Keratinocyte (primary cell): ENCODE measurements at places on chromosomes 13 and 19. TPM values are rescaled to one million over a fixed set of nuclear protein-coding genes. Genes with fewer than 3 reads are reported as not detected.

- H3K4me1 ChIP-seq: peaks cover 5% of the 10 kb centered on the region
- H3K36me3 ChIP-seq: no peaks in the 10 kb centered on the region
- no peak for DNase-seq
- no peak overlapping the region for H3K4me3 ChIP-seq
- H3K27ac ChIP-seq: no peak overlapping the region
Measured at GRCh38 chr19:30722186-30722585, 350.0 kb downstream of the ZNF536 start.

GRCh38 chr19:38245826-38246498, 10.2 kb downstream of the PPP1R14A start:
- no peak for DNase-seq
- no peaks in the 10 kb centered on the region for H3K36me3 ChIP-seq
- no peak overlapping the region for H3K4me3 ChIP-seq
- peaks cover 1% of the 10 kb centered on the region for H3K4me1 ChIP-seq
- H3K27ac ChIP-seq: no peak overlapping the region
- no peaks in the 10 kb centered on the region for H3K27me3 ChIP-seq

The TSKS gene
- polyA plus RNA-seq: 1.3 to 2.2 TPM (median 1.9 TPM) in 3 replicates

GRCh38 chr19:35459414-35460082, 11.5 kb downstream of the FFAR2 start:
- no peak for DNase-seq
- H3K4me1 ChIP-seq: no peaks in the 10 kb centered on the region
- H3K36me3 ChIP-seq: no peaks in the 10 kb centered on the region
- H3K27me3 ChIP-seq: no peaks in the 10 kb centered on the region

DNA sequence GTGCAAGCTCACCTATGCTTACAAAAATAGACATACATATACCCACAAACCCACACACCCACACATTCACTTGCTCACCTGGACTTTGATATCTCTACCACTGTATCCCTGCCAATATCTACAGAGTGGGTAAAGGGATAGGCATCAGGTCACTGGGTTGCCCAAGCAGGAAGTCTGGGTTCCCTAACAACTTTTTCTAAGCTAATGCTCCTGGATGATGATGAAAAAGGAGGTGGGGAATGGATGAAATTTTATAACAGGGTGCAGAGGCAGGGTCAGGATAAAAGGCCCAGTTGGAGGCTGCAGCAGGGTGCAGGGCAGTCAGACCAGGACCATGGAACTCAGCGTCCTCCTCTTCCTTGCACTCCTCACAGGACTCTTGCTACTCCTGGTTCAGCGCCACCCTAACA, at the start of gene CYP2B6:
Gene CYP2B6, plus strand, starts transcription at position 311 of the 410 bp plus-strand sequence. Its CDS starts 24 bp downstream, at position 335.
- H3K27ac ChIP-seq: no peak within 1 kb of the TSS
- H3K4me3 ChIP-seq: no peak within 1 kb of the TSS
- H3K36me3 ChIP-seq: no peaks in the 10 kb centered on the region

DNA sequence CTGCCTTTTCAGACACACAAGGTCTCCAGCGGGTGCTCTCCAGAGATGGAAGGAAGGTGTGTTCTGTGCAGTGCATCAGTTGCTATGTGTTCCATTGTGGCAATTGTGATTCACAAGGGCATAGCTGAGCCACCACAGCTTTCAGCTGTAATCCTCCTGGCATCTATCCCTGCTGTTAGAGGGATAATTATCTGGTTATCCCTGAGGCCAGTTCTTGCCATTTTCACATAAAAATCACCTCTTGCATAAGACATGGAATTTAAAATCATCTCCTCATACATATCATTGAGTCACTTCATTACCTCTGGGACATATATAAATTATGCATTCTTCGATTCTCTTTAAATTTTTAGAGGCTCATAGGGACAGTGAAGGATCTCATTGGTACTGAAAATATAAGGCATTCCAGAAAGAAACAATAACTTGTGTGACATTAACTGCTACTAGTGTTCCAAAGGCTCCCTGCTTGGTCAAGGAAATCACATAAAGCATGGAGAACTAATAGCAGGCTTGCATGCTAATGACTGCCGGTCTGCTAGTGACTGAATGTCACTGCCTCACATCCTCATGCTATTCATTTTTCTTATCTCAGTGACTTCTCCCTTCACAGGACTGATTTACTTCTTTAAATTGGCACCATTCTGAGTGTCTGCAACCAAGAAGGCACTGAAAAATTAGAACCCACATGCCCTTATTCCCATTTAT, 214.0 kb downstream of the ENOX1 start:
- H3K4me1 ChIP-seq: peaks cover 18% of the 10 kb centered on the region
- DNase-seq: peak; percentile 45
- no peaks in the 10 kb centered on the region for H3K36me3 ChIP-seq
- H3K4me3 ChIP-seq: no peak overlapping the region
- H3K27me3 ChIP-seq: no peaks in the 10 kb centered on the region
- H3K27ac ChIP-seq: no peak overlapping the region

The MUC16 gene
- polyA plus RNA-seq: 0.02 to 0.04 TPM (median 0.03 TPM) in 3 replicates

The BRCA2 gene
- polyA plus RNA-seq: 0.73 to 2.4 TPM (median 1.1 TPM) in 3 replicates

The KDELR1 gene
- polyA plus RNA-seq: 84.0 to 183 TPM (median 105 TPM) in 3 replicates

GRCh38 chr13:32426990-32427851, 709 bp downstream of the N4BP2L1 start:
- H3K27ac ChIP-seq: no peak overlapping the region
- H3K27me3 ChIP-seq: no peaks in the 10 kb centered on the region
- peak overlapping the region; percentile 63 for H3K4me3 ChIP-seq
- peaks cover 10% of the 10 kb centered on the region for H3K36me3 ChIP-seq
- no peak for DNase-seq

The KLK10 gene
- 56.3 to 97.5 TPM (median 95.3 TPM) in 3 replicates for polyA plus RNA-seq

DNA sequence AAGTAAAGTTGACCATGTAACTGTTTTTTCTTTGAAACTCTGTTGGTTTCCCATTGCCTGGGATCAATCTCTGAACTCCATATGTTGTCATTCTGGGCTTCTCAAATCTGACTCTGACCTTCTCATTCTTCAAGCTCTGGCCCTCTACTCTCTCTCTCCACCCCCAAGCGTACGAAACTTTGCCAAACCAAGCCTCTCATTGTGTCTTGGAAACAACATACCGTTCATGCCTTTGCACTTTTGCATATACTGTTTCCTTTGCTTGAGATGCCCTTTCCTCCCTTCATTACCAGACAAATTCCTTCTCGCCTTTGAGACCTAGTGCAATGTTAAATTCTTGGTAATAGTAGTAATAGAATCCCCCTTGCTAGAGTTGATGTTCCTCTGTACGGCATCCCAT, 113.7 kb downstream of the OLFM4 start:
- H3K27me3 ChIP-seq: no peaks in the 10 kb centered on the region
- H3K36me3 ChIP-seq: no peaks in the 10 kb centered on the region
- H3K4me1 ChIP-seq: no peaks in the 10 kb centered on the region
- H3K27ac ChIP-seq: no peak overlapping the region

GRCh38 chr13:24282256-24282655, 27.1 kb upstream of the C1QTNF9 start:
- no peaks in the 10 kb centered on the region for H3K36me3 ChIP-seq
- no peaks in the 10 kb centered on the region for H3K4me1 ChIP-seq
- no peak overlapping the region for H3K27ac ChIP-seq
- no peak overlapping the region for H3K4me3 ChIP-seq

The SWSAP1 gene
- 2.1 to 2.5 TPM (median 2.2 TPM) in 3 replicates for polyA plus RNA-seq

DNA sequence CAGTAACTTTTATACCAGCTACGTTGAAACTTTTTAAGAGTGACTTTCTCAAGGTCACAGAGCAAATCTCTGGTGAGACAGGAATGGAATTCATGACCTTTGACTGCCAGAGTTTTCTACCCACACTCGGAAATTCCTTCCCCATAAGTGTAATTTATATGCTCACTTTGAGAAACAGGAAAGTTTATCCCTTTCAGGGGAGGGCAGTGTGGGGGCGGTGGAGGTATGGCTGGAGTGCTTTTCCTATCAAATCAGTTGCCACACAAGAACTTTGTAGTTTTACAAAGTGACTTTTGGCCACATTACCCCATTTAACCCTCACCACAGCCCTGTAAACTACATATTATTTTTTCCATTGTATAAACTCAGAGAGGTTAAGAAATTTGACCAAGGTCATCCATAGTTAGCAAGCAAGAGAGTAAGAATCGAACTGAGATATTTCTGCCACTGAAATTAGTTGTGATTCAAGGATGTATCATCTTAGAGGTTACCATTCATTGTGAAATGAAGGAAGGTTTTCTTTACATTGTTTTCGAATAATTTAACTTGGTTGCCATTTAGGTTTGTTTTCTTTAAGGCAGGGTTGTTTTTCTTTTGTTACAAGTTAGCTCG, 5.9 kb downstream of the KLF12 start:
- no peak overlapping the region for H3K4me3 ChIP-seq
- H3K36me3 ChIP-seq: no peaks in the 10 kb centered on the region
- H3K4me1 ChIP-seq: peaks cover 4% of the 10 kb centered on the region

- H3K36me3 ChIP-seq: no peaks in the 10 kb centered on the region
- peak overlapping the region; percentile 48 for H3K4me3 ChIP-seq
- DNase-seq: no peak
- H3K4me1 ChIP-seq: peaks cover 22% of the 10 kb centered on the region
Measured at GRCh38 chr13:40672765-40673397, 6.4 kb upstream of the FOXO1 start.

- H3K36me3 ChIP-seq: no peaks in the 10 kb centered on the region
- H3K4me3 ChIP-seq: no peak overlapping the region
- no peaks in the 10 kb centered on the region for H3K27me3 ChIP-seq
- no peak for DNase-seq
Measured at GRCh38 chr13:48535766-48536165, 2.9 kb upstream of the RCBTB2 start.

DNA sequence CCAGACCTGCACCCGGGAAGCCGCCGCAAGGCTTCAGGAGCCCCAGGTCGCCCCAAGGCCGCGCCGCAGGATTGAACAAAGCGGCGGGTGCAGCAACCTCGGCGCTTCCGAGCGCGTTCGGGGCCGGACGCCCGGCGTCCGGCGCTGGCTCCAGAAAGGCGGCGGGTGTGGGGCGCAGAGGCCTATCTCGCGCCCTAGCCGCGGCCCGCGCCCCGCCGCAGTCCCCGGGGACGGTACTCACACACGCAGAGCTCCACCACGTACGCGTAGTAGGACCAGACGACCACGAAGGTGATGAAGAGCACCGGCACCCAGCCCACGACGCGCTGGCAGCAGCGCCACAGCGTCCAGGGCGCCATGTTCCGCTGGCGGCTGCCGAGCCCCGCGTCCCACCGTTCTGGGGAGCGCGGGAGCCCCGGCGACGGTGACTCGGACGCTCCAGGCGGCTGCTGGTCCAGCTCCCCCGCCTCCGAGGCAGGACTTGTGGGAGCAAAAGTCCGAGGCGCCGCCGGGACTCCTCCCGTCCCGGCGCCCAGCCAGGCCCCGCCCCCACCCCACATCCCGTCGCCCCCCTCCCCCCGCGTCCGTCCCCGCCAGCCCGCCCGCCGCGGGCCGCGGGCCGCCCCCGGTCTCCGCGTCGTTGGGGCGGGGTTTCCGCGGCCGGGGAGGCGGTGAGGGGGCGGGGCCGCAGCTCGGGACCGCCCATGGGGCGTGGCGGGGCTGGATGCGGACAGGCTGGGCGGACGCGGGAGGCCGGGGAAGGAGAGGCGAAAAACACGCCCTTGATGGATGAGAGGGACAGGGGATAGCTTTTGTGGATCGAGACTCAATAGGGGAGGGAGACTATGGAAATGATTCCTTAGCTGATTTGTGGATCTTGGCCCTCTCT, at the start of gene ZDHHC20:
Gene ZDHHC20, minus strand, starts transcription at position 491 of the 889 bp plus-strand sequence. Its CDS starts 132 bp downstream, at position 359.
- no peaks in the 10 kb centered on the region for H3K27me3 ChIP-seq
- DNase-seq: no peak
- H3K27ac ChIP-seq: peak within 1 kb of the TSS; percentile 80
- peak within 1 kb of the TSS; percentile 95 for H3K4me3 ChIP-seq

DNA sequence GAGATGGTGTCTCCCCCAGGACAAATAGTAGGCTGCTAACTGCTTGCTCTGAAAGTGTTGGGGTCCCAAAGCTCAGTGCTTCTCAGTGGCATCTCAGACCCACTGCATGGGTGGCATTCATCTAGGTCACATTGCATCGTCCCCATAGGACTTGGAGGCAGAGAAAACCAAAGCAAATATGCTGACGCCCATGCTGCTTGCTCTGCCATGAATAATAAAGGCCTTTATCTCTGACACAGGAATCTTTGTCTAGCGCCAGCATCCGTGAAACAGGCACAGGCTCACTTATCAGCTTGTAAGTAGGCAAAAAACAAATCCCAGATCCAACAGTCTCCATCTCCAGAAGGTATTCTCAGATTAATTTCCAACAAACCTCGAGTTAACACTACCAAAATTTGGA, 18.9 kb upstream of the IPO5 start:
- no peaks in the 10 kb centered on the region for H3K27me3 ChIP-seq
- DNase-seq: no peak
- no peak overlapping the region for H3K27ac ChIP-seq
- H3K36me3 ChIP-seq: no peaks in the 10 kb centered on the region

The CYP2F1 gene
- polyA plus RNA-seq: not detected in 3 replicates

DNA sequence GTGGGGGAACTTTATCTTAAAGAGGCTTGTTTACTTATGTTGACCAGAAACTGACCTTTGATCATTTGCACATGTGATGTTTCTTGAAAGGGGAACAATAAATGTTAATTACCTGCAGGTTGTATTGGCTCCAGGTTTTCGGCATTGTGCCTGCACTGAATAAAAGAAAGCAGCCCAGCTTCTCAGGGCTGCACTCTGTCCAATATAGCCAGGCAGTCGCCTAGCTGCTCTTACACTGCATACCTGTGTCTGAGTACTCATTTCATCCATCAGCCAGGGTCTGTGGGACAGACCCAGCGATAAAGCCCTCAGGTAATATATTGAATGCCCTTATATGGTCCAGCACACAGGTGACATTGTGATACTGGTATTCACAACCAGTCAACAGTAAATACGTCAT, 8.9 kb upstream of the ZNF726 start:
- no peak overlapping the region for H3K27ac ChIP-seq
- no peak overlapping the region for H3K4me3 ChIP-seq
- DNase-seq: no peak
- H3K36me3 ChIP-seq: no peaks in the 10 kb centered on the region
